Activated naive CD4-positive, alpha-beta T cell treated with Interleukin-2 at 50 U/mL for 16 hours (primary cell): ENCODE measurements at places on chromosomes 4 and X.

GRCh38 chrX:48505481-48505880 is 3.3 kb upstream of the PORCN start:
- no peak for DNase-seq

DNA sequence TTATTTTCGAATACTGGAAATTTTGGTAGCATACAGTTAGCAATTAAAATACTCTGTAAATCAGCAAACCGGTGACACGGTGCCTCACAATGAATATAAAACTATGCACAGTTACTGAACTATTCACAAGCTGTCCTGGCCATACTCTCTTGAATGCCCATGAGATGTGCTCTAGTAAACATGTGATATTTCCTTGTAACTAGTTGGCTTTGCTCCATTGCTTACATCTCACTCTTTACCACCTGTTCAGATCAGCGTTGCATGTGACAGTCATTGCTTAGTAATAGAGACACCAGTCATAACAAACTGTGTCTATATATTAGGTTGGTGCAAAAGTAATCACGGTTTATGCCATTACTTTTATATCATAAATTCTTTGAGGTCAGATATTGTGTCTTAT is 897.9 kb upstream of the FTHL17 start:
- no peak for DNase-seq

GRCh38 chr4:90990284-90990683 is 863.1 kb downstream of the CCSER1 start:
- no peak for DNase-seq

GRCh38 chr4:75142382-75142781 is 209.5 kb downstream of the PARM1 start:
- no peak for DNase-seq

DNA sequence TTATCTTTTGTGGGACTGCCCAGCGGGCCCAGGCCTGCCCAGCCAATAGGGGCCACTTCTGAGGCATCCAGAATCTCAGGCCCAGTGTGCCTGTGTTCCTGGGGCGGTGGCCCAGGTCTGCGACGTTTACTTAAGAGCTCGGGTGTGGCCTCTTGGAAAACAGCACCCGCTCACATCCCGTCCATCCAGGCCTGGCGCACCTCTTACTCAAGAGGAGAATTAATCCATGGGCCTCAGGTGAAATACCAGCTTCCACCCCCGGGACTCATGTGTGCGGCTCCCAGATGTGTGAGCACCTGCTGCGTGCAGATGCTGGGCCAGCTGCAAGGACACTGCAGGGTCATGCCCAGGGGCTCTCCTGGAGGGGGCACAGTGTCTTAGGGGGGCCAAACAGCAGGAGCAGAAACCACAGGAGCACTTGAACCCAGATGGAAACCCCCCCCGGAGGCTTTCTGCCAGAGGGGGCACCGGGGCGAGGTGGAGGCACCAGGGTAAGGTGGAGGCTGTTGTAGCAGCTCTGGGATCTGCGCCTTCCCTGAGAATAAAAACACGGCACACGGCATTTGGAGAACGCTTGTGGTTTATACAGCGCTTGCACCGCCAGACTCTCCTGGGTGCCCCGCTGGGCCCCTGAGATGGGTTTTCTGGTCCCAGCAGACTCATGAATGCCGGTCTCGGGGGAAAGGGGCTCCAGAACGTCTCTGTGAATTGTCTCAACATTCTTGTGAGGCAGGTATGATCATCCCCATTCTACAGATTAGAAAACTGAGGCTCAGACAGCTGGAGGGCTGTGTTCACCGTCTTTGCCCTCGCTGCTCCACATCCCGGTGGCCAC is 2.8 kb downstream of the PSAPL1 start:
- no peak for DNase-seq

GRCh38 chr4:11079171-11079570 is 349.5 kb downstream of the HS3ST1 start:
- DNase-seq, result no peak

DNA sequence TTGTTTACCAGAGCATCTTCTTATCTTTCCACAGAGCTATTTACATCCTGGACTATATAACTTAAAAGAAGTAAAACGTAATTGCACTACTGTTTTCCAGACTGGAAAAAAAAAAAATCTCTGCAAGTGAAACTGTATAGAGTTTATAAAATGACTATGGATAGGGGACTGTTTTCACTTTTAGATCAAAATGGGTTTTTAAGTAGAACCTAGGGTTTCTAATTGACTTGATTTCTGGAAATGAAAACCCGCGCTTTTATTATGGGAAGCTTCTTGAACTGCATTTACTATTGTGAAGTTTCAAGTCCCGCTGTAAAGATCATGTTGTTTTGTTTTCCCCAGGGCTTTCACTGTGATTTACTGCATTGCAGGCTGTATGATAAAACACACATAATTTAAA is 162.7 kb downstream of the STIM2 start:
- no peak for DNase-seq

GRCh38 chr4:94341481-94342370 is 910 bp downstream of the HPGDS start:
- no peak for DNase-seq

GRCh38 chrX:118989886-118990285 is 15.5 kb downstream of the LONRF3 start:
- DNase-seq, result no peak

- peak; percentile 7 for DNase-seq
Measured at GRCh38 chrX:119015407-119016237, 41.2 kb downstream of the LONRF3 start.

DNA sequence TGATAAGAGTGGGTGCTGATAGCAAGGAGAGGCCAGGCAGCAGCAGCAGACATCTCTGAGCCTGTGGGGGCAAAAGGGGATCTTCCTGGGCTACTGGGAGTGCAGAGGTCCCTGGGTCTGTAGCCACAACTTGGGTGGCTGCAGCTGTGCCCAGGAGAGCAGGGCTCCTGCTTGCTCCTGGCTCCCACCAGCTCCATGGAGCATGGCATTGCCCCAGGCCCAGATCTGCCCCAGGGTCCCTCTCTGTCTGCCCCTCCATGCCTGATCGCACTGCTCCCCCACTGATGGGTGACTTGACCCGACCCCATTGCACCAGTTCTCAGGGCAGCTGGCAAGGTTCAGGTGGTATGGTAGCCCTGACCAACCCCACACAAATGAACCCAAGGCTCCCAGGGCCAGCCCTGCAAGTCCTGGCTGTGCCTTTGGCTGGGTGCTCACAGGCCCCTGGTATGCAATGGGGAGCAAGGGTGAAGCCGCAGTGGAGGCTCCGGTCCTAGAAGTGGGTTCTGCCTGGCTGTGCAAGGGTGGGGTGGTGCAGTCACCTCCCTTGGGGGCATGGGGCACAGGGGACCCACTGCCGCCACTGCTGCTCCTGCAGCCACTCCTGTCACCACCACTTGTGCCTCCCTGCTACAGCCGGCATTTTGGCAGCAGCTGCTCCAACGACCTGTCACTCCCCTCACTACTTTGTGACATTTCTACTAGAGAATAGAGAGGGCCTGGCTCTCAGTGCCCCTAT is 184.9 kb downstream of the NPFFR2 start:
- no peak for DNase-seq

- no peak for DNase-seq
Measured at GRCh38 chr4:95215991-95216605, 332.7 kb downstream of the UNC5C start.

DNA sequence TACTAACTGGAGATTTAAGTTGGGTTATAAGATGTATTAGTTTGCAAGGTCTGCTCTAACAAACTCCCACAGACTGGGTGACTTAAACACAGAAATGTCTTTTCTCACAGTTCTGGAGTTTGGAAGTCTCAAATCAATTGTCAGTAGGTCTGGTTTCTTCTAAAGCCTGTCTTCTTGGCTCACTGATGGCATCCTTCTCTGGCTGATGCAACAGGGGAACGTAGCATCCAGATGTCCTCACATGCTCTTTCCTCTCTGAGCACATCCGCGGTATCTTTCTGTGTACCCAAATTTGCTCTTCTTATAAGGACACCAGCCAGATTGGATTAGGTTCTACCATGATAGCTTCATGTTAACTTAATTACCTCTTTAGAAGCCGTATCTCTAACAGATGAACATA is 63.2 kb upstream of the BMP3 start:
- DNase-seq, result no peak

DNA sequence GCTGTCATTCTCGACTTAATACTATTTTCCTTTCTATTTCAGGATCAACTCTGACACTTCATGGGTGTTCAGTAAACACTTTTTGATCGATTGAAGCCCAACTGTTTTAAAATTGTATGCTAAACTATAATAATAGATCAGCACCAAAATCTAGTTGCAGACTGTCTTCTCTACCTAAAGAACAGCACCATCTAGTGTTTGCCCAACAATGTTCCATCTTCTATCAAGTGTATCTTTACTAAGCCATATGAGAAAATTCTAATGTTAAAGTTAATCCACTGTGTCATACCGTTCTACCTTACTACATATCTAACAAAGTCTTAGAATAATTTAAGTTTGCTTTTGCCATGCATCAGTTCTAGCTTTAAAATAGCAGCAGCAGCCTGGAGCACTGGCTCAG is 113.0 kb upstream of the PRDX4 start:
- DNase-seq, result no peak

DNA sequence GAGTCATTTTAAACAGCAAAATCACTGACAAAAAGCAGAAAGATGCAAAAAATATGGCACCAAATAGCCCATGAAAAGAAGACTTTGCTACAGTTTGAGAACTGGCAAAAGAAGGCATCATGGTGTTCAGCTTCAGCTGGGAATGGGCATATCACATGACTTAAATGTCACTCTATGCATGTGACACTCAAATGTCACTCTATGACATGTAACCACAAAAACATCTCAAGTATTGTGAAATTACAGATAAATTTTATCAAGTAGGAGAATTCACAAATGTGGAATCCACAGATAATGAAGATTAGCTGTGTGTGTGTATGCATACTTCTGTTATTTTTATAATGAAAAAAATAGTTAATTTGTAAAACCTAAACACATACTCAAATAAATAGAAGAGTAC is 81.9 kb downstream of the ATP10D start:
- no peak for DNase-seq

DNA sequence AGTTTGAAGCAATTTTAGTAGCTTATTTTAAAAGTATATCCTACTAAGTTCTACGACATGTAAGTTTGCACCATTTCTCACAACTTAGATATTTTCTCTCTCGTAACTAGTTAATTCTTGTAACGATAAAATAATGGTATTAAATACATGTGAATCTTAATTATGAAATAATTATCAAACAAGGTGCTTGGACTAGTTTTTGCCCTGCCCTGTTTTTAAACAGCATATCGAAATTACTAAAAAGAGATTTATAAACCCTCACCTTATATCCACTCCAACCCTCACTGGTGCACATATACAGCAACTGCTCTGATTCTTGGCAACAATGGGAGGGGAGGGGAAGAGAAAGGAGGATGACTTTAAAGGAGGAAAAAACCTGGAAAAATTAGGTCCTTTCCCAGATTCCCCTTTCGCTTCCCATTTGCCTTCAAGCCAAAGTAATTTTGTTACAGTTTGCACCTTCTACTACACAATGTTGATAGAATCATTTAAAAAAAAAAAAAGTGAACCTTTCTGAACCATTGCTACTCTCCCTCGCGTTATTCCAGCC is 820 bp upstream of the MAB21L2 start:
- no peak for DNase-seq

GRCh38 chrX:79366556-79366872 is 620 bp downstream of the ITM2A start:
- no peak for DNase-seq

DNA sequence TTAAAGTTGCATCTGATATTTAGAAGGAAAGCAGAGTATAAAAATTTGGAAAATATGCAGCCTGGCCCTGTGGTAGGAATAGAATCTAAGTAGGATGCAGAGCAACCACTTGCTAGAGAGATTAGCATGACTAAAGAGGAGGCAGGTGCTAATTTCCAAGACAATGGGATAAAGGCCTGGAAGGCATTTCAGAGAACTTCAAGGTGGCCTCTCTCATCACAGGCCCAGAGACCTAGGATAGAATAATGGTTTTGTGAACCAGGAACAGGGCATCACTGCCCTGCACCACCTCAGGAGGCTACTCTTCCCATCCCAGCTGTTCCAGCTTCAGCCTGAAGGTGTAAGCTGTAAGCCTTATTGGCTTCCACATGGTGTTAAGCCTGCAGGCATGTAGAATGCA is 621.7 kb upstream of the HS3ST1 start:
- DNase-seq, result no peak

- DNase-seq, result no peak
Measured at GRCh38 chr4:288891-289290, 16.4 kb downstream of the ZNF732 start.

- DNase-seq, result peak; percentile 1
Measured at GRCh38 chrX:38627683-38628082, 66.3 kb downstream of the TSPAN7 start.

DNA sequence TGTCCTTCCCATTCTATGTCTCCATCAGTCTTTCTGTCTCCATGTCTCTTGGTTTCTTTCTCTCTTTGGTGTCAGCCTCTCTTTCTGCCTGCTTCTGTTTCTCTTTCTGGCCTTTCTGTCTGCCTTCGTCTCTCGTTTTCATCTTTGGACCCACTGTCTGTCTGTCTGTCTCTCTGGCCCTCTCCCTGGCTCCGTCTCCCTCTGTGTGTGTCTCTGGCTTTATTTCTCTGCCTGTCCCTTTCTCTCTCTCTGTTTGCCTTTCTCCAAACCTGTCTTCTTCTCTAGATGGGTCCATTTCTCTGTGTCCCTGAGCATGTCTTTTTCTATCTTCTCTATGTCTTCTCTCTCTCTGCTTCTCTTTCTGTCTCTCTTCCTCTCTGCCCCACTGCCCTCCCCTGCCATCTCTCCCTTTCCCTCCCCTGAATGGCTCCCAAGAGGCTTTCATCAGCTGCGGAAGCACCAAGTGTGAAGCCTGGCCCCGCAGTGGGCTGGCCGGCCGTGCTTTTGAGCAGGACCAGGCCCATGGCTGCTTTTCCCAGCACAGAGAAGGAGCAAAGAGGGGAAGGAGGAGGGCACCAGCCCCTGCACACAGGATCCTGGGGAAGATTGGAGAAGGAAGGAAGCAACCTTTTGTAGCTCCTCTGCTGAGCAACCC is 57.4 kb downstream of the PJA1 start:
- no peak for DNase-seq

- DNase-seq, result no peak
Measured at GRCh38 chrX:6383917-6384316, 151.0 kb downstream of the VCX3A start.
